Stomach (tissue), 19 donors: ENCODE measurements at places on chromosomes 6 and 20. TPM values are rescaled to one million over a fixed set of nuclear protein-coding genes. Genes with fewer than 3 reads are reported as not detected.

ARHGAP40 gene
- 15.7 TPM for polyA plus RNA-seq

EEF1A2 gene
- 53.0 TPM for polyA plus RNA-seq

PSORS1C1 gene
- polyA plus RNA-seq: 7.4 TPM

PAK5 gene
- polyA plus RNA-seq: 0.35 TPM

LATS1 gene
- 4.1 TPM for polyA plus RNA-seq

BPIFB2 gene
- polyA plus RNA-seq: not detected

EDN3 gene
- not detected for polyA plus RNA-seq

OR12D3 gene
- not detected for polyA plus RNA-seq

BAK1 gene
- 14.6 TPM for polyA plus RNA-seq

TMX4 gene
- polyA plus RNA-seq: 9.3 TPM

SPATS1 gene
- polyA plus RNA-seq: not detected

CYP24A1 gene
- not detected for polyA plus RNA-seq

HCRTR2 gene
- not detected for polyA plus RNA-seq

BANF2 gene
- polyA plus RNA-seq: not detected

PHF20 gene
- polyA plus RNA-seq: 18.3 TPM

TFEB gene
- 12.1 TPM for polyA plus RNA-seq

MUCL3 gene
- 83.3 TPM for polyA plus RNA-seq

WFDC5 gene
- polyA plus RNA-seq: 3.7 TPM

TSBP1 gene
- polyA plus RNA-seq: not detected

TBXT gene
- not detected for polyA plus RNA-seq
